Breast epithelium (tissue), 4 donors: ENCODE measurements at places on chromosomes 13 and 19. TPM values are rescaled to one million over a fixed set of nuclear protein-coding genes. Genes with fewer than 3 reads are reported as not detected.

DNA sequence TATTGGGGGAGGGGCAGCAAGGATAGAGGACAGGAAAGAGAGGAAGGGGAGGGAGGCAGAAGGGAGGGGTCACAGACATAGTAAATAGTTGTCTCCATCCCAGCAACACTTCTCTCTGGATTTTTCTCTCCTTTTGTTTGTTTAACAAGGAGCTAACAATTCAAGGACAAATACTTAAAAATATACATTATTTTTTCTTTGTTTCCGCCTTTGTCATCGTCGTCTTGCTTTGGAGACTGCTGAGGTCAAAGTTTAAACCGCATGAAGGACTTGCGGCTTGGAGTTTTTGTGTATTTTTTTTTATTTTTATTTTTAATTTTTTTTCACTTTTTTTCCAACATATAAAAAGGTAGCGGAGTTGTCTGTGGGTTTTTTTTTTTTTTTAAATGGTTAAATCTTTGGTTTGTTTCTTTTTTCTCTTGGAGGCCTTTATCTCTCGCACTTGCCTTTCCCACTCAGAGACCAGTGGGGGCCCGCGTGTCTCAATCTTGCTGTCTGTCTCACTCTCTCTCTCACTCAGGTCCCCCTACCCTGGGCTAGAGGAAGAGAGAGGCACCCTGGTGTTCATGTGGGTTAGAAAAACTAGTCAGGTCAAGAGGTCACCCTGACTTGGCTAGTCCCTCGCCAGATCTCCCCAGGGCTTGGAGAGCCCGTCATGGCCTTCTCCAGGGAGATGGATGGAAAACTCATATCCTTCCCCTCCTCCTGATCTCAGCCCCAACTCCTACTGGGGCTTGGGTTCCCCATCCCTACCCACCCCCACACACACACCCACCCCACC is 11.0 kb downstream of the ZNF574 start:
- H3K27ac ChIP-seq, result no peak overlapping the region
- H3K27me3 ChIP-seq, result no peaks in the 10 kb centered on the region
- no peak for DNase-seq
- no peaks in the 10 kb centered on the region for H3K36me3 ChIP-seq
- no peaks in the 10 kb centered on the region for H3K4me1 ChIP-seq
- no peak overlapping the region for H3K4me3 ChIP-seq

DNA sequence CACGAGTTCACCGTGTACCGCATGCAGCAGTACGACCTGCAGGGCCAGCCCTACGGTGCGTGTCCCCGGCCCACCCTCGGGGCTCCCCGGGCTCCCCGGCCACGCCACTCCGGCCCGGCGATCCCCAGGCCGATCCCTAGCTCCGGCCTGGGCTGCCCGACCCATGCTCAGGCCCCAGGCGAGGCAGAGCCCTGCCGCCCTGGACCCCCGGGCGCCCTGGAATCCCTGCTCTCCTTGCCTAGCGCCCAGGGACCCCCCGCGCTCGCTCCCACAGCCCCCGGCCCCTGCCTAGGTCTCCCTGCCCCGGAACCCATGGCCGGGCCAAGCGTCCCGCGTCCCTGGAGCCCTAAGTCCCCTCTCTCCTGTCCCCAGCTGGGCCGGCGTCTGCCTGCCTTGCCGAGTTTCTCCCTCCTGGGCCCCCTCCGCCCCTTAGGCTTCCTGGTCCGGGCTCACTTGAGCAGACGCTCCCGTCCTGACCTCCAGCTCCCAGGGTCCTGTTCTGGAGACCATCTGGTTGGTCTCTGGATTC is 494 bp downstream of the NCLN start:
- H3K27ac ChIP-seq, result peak overlapping the region; percentile 62
- peak overlapping the region; percentile 91 for H3K4me3 ChIP-seq
- no peaks in the 10 kb centered on the region for H3K27me3 ChIP-seq
- DNase-seq, result no peak
- no peaks in the 10 kb centered on the region for H3K36me3 ChIP-seq

- H3K4me3 ChIP-seq, result no peak overlapping the region
- no peak for DNase-seq
- no peak overlapping the region for H3K27ac ChIP-seq
- H3K27me3 ChIP-seq, result no peaks in the 10 kb centered on the region
- no peaks in the 10 kb centered on the region for H3K36me3 ChIP-seq
These were observed 16.9 kb downstream of the SMARCA4 start for GRCh38 chr19:10977742-10978092.

GRCh38 chr13:73861136-73861535 is 273.1 kb downstream of the KLF12 start:
- DNase-seq, result no peak
- H3K4me1 ChIP-seq, result no peaks in the 10 kb centered on the region
- H3K36me3 ChIP-seq, result no peaks in the 10 kb centered on the region

The FUT1 gene
- 6.2 TPM for total RNA-seq
